Frontal cortex (tissue), 4 donors: ENCODE measurements at places on chromosomes 6 and 20. TPM values are rescaled to one million over a fixed set of nuclear protein-coding genes. Genes with fewer than 3 reads are reported as not detected.

DNA sequence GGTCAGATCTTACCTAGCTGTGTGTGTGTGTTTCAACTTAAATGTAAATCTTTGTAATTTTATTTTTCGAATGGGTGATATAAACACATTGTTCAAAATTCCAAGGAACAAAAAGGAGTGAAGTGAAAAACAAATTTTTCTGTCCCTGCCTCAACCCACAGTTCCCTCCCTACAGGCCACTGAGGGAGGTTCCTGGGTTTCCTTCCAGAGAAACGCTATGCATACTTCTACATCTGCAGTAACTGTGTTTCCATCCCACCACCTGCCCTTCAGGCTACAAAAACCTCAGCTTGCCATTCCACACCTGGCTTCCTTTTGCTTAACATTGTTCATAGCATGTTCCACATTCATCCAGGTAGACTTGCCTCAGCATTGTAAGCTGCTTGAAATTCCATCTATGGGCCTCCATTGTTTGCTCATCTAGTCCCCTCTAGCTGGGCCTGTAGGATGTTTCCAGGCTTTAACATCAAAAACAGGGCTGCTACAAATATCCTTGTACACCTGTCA, 12.0 kb downstream of the ANGPT4 start:
- no peak for DNase-seq

- no peak for DNase-seq
These were observed 163.8 kb downstream of the MMUT start for GRCh38 chr6:49299279-49299678.

The KCNQ5 gene
- total RNA-seq = 12.6 TPM

DNA sequence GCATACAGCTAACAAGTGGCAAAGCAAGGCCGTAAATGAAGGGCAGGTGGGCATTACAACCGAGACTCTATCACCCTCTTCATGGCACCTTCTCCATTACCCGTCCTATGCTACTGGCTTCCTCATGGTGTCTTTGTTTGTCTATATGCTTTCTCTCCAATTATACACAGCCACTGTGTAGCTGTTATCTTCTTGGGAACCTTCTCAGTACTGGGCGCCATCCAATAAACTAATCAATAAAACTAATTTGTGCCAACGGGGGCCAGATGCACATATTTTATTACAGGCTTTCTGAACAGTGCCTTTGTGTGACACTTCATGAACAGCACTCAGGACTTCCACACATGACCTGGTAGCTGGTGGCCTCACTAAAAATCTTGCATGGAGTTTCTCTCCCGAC, 149.8 kb upstream of the PCSK2 start:
- no peak for DNase-seq

DNA sequence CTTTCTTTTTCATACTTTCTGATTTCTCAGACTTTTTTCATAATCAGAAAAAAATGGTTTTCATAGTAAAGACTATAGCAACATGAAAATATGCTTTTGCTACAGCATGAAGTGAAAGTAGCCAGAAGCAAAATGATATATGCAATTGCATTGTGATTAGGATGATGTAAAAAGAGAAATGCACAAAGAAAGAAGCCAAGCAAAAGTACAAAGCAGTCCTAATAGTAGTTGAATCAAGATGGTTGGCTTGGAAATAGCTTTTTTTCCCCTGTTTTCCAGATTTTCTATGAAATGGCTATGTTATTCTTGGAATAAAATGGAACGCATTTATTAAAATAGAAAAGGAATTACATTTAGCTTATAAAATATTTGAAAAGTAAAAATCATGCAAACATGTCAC, 77.3 kb downstream of the SEL1L2 start:
- DNase-seq = no peak

GRCh38 chr6:35082733-35083403, 58.3 kb downstream of the TCP11 start:
- no peak for DNase-seq

The METTL24 gene
- 2.0 TPM for total RNA-seq

- DNase-seq = no peak
These were observed 441.4 kb downstream of the BCKDHB start for GRCh38 chr6:80547827-80548226.

The SNAP91 gene
- total RNA-seq = 108 TPM

DNA sequence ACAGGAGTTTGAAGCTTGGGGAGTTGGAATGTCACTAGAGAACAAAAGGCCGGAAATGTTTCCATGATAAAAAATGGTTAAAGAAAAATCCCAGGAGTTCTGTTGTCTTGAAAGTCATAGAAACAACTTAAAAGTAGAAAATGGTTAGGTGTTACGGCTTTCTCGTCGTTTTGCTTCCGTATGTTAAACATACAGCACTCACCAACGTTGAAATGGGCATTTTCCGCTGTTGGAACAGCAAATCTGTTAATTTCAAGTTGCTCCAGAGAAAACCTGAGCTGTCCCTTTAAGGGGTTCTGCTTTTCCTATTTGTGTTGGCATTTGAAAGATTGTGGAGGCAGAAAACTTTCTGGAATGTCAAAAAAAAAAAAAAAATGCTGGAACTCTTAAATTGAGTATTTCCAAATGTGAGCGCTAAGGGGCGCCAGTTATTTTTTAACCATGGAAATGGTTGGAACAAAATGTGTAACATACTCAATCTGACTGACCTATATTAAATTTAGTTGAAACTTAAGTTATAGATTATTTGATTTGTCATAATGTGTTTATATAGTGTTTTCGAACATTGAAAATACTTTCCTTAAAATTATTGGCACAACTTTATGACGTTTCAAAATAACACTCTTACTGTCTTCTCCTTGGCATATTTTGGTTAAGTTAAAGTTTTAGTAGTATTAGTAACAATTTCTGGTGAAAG, 2.2 kb downstream of the QKI start:
- DNase-seq = peak; percentile 61

The GPR6 gene
- total RNA-seq = 7.3 TPM

DNA sequence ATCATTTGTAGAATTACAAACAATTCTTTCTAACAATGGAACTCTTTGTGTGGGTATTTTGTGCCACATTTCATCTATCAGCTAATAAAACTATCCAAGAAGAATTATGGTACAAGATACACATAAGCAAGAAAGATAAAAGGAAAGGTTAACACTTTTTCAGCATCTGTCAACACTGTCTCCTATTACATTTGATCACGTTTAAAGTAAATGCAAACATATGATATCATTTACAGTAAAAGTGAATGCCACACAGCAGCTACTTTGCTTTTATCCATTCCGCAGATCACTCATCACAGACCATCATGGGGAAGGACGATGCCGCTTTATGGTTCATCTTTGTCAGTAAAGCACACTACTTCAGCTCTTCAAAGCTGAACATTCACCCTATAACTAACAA, 456.4 kb upstream of the MANEA start:
- no peak for DNase-seq

The AKAP7 gene
- total RNA-seq = 205 TPM

GRCh38 chr6:125050663-125051318, 88.6 kb downstream of the RNF217 start:
- no peak for DNase-seq

The MCHR2 gene
- total RNA-seq = 12.6 TPM
